Psoas muscle (tissue), 8 donors: ENCODE measurements at places on chromosomes 5 and 9.
A peak's percentile ranks its signal among the peaks of the same experiment; 100 is the strongest.

DNA sequence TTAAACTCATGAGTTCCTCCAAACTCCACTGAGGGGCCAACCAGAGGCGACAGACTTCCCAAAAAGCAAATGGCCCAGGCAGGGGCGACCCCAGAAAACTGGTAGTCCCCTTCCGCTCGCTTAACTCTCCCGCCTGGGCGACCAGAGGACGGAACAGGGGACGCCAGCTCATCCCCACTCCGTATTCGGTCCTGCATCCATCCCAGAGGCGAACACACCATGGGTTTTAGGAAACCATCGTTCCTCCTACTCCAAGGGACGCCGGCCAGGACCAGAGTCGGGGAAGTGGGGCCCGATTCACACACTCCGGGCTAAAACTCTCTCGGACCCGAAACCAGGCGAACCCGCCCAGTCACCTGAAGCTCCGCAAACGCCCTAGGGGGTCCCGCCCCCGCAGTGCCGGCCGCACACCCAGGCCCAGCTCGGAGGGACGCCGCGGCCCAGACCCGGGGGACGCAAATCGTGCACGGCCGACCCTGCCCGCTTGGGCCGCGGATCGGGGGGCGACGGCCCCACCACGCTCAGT, 478 bp downstream of the TEX10 start:
- H3K4me1 ChIP-seq: peaks cover 33% of the 10 kb centered on the region
- no peaks in the 10 kb centered on the region for H3K36me3 ChIP-seq
- DNase-seq: peak; percentile 33
- no peaks in the 10 kb centered on the region for H3K27me3 ChIP-seq
- peak overlapping the region; percentile 87 for H3K27ac ChIP-seq

GRCh38 chr9:128109050-128109709, 18.3 kb downstream of the PTGES2 start:
- H3K27me3 ChIP-seq: no peaks in the 10 kb centered on the region
- peak overlapping the region; percentile 97 for H3K27ac ChIP-seq
- no peak for DNase-seq
- H3K4me1 ChIP-seq: peaks cover 73% of the 10 kb centered on the region
- H3K4me3 ChIP-seq: peak overlapping the region; percentile 22

GRCh38 chr9:95043826-95044225, 273.7 kb downstream of the FANCC start:
- H3K36me3 ChIP-seq: peaks cover 2% of the 10 kb centered on the region
- peak overlapping the region; percentile 93 for H3K27ac ChIP-seq
- H3K27me3 ChIP-seq: no peaks in the 10 kb centered on the region
- H3K4me3 ChIP-seq: no peak overlapping the region

GRCh38 chr9:14344053-14344524, 30.1 kb upstream of the NFIB start:
- H3K4me1 ChIP-seq: peaks cover 27% of the 10 kb centered on the region
- no peaks in the 10 kb centered on the region for H3K36me3 ChIP-seq

DNA sequence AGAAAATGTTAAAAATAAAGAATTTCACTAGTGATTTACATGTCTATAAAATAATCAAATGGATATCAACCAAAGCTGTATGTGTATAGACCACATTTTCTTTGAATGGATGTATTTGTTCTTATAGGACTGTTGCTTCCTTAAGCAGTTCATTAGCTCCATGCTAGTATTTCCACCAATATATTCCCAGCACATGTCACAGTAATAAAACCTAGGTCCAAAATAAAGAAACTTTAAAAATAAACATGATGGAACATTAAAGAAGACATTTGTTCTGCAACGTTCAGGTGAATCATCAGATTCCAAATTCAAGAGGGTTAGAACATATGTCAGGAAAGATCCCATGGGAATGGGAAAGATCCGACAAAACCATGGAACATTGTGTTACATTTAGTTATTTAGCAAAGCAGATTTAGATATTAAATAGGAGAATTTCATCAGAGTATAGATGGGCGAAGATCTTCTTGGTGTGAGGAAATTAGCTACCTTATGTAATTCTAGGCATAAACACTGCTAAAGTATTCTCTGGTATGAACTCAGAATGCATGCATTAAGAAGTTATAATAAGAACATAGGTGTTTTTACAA, 490.7 kb downstream of the CDH18 start:
- H3K4me3 ChIP-seq: no peak overlapping the region
- no peaks in the 10 kb centered on the region for H3K36me3 ChIP-seq
- no peaks in the 10 kb centered on the region for H3K27me3 ChIP-seq
- H3K4me1 ChIP-seq: no peaks in the 10 kb centered on the region
- H3K27ac ChIP-seq: no peak overlapping the region
- no peak for DNase-seq

DNA sequence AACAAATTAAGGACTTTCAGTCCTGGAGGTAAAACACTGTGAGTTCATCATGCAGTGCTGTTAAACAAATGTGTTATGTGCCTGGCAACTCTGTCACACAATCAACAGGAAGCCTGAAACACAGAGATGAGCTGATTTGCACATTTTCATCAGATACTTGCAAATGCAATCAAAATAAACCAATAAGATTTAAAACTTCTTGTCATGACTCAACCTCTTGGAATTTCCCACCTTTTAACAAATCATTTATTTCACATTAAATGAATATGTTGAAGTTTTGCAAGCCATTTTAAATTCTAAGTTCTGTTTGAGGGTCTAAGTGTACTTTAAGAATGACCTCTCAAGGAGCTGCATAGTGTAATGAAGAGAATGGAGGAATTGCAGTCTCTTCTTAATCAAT, 64.4 kb downstream of the ANXA1 start:
- no peaks in the 10 kb centered on the region for H3K36me3 ChIP-seq
- no peak for DNase-seq
- H3K4me1 ChIP-seq: no peaks in the 10 kb centered on the region
- peaks cover 2% of the 10 kb centered on the region for H3K27me3 ChIP-seq
- H3K27ac ChIP-seq: no peak overlapping the region
- no peak overlapping the region for H3K4me3 ChIP-seq

GRCh38 chr9:109422641-109423040, 75.5 kb downstream of the PTPN3 start:
- H3K27ac ChIP-seq: peak overlapping the region; percentile 92
- peaks cover 67% of the 10 kb centered on the region for H3K4me1 ChIP-seq
- H3K27me3 ChIP-seq: no peaks in the 10 kb centered on the region
- no peak overlapping the region for H3K4me3 ChIP-seq
- no peak for DNase-seq
- peaks cover 13% of the 10 kb centered on the region for H3K36me3 ChIP-seq

DNA sequence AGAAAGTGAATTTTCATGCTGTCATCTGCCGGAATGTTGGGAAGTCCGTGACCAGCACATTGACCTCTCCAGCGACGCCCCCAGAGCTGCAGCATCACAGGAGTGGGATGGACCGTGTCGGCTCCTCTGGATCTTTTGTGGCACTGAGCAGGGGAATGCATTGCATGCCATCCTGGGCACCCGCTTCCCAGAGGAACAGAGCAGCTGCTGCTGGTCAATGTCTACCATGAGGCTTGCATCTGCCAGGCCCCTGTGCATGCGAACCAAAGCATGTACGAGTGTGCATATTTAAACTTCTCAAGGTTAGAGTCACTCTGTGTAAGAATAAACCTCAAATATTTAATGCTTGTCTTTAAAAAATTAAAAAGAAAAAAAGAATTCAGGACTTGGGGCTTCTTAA, 414.8 kb downstream of the GADD45G start:
- H3K36me3 ChIP-seq: no peaks in the 10 kb centered on the region
- H3K4me1 ChIP-seq: peaks cover 11% of the 10 kb centered on the region
- no peak overlapping the region for H3K4me3 ChIP-seq
- no peaks in the 10 kb centered on the region for H3K27me3 ChIP-seq

DNA sequence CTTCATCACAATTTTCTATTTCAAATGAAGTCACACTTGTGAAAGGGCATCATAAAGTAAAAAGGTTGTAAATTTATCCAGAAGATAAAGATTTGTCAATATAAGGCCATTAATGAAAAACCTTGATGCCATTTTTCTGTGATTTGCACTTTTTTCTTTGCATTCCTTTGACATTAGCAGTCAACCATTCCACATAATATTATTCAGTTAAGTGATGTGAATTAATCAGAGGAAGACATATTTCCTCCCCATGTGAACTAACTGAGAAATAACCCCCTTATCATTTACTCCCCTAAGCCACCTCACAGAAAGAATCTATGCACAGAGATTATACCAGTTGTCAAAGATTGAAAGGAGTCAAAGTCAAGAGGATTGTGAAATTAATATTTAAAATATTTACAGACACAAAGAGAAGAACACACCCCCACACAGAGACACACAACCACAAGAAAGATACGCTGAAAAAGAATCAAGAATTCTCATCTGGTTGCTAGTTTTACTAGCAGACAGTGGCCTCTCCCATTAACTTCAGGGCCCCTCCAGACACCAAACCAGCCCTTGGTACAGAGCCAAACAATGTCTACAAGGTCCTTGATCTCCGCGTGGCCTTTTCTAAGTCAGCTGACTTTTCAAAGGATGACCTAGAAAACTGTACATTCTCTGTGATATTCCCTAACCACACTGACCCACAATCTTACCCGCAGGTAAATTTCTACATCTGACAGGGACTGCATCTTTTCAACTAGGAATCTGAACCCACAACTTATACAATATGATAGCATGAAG, 29.5 kb downstream of the GNAQ start:
- H3K27me3 ChIP-seq: no peaks in the 10 kb centered on the region
- H3K4me1 ChIP-seq: peaks cover 15% of the 10 kb centered on the region
- no peaks in the 10 kb centered on the region for H3K36me3 ChIP-seq
- DNase-seq: no peak

GRCh38 chr9:130188860-130189481, 16.8 kb downstream of the NCS1 start:
- no peak overlapping the region for H3K27ac ChIP-seq
- no peaks in the 10 kb centered on the region for H3K4me1 ChIP-seq
- H3K36me3 ChIP-seq: no peaks in the 10 kb centered on the region
- no peaks in the 10 kb centered on the region for H3K27me3 ChIP-seq
- DNase-seq: no peak

DNA sequence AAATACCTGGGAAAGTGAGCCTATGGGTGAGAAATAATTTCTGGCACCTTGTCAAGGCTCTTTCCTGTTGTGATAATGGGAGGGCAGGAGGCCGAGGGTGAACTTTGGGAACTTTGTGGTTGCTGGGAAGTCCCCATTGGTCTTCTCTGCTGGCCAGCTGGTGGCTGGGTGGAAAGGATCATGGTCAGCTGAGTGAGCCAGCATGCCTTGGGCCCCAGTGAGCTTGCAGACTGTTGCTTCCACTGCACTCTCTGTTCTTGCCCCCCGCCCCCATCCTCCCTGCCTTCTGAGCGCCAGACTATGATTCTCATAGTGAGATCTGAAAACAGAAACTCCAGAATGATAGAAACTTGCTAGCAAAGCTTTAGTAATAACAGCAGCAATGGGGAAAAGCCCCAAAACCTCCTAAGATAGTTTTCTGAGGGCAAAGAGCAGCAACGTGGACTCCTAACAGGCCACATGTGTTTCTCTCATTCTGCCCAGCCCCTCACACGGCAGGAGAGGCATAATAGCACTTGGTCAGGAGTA, 139.2 kb upstream of the SMARCA2 start:
- peaks cover under 1% of the 10 kb centered on the region for H3K4me1 ChIP-seq
- no peak for DNase-seq
- no peaks in the 10 kb centered on the region for H3K36me3 ChIP-seq

- peak; percentile 97 for DNase-seq
- H3K27ac ChIP-seq: peak within 1 kb of the TSS; percentile 96
- H3K4me3 ChIP-seq: peak within 1 kb of the TSS; percentile 89
- no peaks in the 10 kb centered on the region for H3K27me3 ChIP-seq
- H3K4me1 ChIP-seq: peaks cover 13% of the 10 kb centered on the region
These were observed at the start of gene FOCAD for GRCh38 chr9:20684035-20684874. TSS of gene FOCAD (plus strand) at chr9:20684259. CDS start at chr9:20715354, 31,095 bp downstream.

DNA sequence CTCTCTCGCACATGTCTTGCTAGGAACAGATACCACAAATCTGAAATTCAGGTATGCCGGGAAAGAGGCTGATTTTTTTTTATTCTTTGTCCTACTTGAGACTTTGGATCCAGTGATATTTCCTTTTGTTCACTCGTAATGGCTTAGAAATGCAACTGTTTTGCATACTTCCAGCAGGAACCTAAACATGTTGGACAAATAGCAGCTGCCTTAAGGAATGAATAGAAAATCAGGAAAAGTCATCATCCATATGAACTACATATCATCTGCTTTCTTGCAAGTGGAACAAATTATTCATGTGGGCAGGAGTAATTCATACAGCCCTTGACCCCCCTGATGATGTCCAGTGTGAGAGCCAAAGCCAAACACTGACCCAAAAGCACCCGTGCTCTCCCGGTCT, 17.4 kb downstream of the TTC39B start:
- H3K27ac ChIP-seq: no peak overlapping the region
- DNase-seq: no peak
- no peaks in the 10 kb centered on the region for H3K27me3 ChIP-seq
- H3K36me3 ChIP-seq: no peaks in the 10 kb centered on the region
- no peak overlapping the region for H3K4me3 ChIP-seq
- H3K4me1 ChIP-seq: peaks cover 5% of the 10 kb centered on the region

- H3K4me3 ChIP-seq: no peak overlapping the region
- H3K27ac ChIP-seq: no peak overlapping the region
- H3K36me3 ChIP-seq: no peaks in the 10 kb centered on the region
- DNase-seq: no peak
These were observed 69.1 kb downstream of the ZNF366 start for GRCh38 chr5:72438141-72438540.

DNA sequence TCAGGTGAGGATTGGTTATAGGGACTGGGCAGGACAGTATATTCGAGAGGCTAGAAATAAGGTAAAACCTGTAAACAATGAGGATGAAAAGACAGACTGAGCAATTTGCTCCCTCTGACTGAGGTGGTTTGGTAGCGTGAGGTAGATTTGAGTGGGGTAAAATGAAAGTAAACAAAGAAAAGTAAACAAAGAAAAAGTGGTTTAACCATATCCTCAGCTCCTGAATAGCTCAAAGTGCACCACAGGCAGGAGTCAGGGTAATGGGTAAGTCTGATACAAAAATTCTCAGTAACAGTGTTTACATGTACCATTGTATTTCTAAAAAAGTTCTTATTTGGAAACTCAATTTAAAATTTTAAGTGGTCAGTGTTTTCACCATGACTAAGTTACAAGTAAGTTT, 203.1 kb upstream of the ARRDC3 start:
- H3K27ac ChIP-seq: no peak overlapping the region
- H3K27me3 ChIP-seq: no peaks in the 10 kb centered on the region
- DNase-seq: no peak
- H3K4me1 ChIP-seq: no peaks in the 10 kb centered on the region

GRCh38 chr9:37105234-37105633, 15.1 kb upstream of the ZCCHC7 start:
- H3K4me1 ChIP-seq: no peaks in the 10 kb centered on the region
- H3K36me3 ChIP-seq: no peaks in the 10 kb centered on the region
- H3K4me3 ChIP-seq: no peak overlapping the region
- no peaks in the 10 kb centered on the region for H3K27me3 ChIP-seq
- DNase-seq: no peak

- H3K27ac ChIP-seq: peak overlapping the region; percentile 15
- H3K36me3 ChIP-seq: no peaks in the 10 kb centered on the region
- peaks cover 11% of the 10 kb centered on the region for H3K4me1 ChIP-seq
- H3K4me3 ChIP-seq: no peak overlapping the region
- H3K27me3 ChIP-seq: no peaks in the 10 kb centered on the region
These were observed 2.5 kb upstream of the HSPB3 start for GRCh38 chr5:54453046-54453445.

GRCh38 chr5:98585661-98586310, 187.7 kb upstream of the RGMB start:
- no peak overlapping the region for H3K27ac ChIP-seq
- H3K36me3 ChIP-seq: no peaks in the 10 kb centered on the region
- no peaks in the 10 kb centered on the region for H3K27me3 ChIP-seq
- no peak overlapping the region for H3K4me3 ChIP-seq
- no peak for DNase-seq

GRCh38 chr9:129323376-129323998, 145.4 kb upstream of the IER5L start:
- H3K27ac ChIP-seq: peak overlapping the region; percentile 33
- H3K4me1 ChIP-seq: peaks cover 20% of the 10 kb centered on the region
- H3K4me3 ChIP-seq: no peak overlapping the region
- DNase-seq: peak; percentile 29
- no peaks in the 10 kb centered on the region for H3K27me3 ChIP-seq
